Mammary microvascular endothelial cell (primary cell): ENCODE measurements at places on chromosomes 5 and 9. TPM values are rescaled to one million over a fixed set of nuclear protein-coding genes. Genes with fewer than 3 reads are reported as not detected.

Gene ZNF883
- total RNA-seq = 0.13 and 0.25 TPM in 2 replicates

Gene ANKS6
- total RNA-seq = 13.3 and 22.5 TPM in 2 replicates

Gene TMEM232
- total RNA-seq = 2.7 TPM in 1 of 2 replicates, not detected in the other

Gene CTNND2
- total RNA-seq = not detected in 2 replicates
